Right cardiac atrium (tissue), 5 donors: ENCODE measurements at places on chromosomes 4 and X. TPM values are rescaled to one million over a fixed set of nuclear protein-coding genes. Genes with fewer than 3 reads are reported as not detected.

The CXorf65 gene
- not detected for total RNA-seq

The GRIPAP1 gene
- 34.1 TPM for total RNA-seq

The ZIC3 gene
- not detected for total RNA-seq

The METTL14 gene
- 31.7 TPM for total RNA-seq

The PRSS12 gene
- not detected for total RNA-seq

The SMARCAD1 gene
- 14.1 TPM for total RNA-seq

The MMRN1 gene
- 3.3 TPM for total RNA-seq

The TIMP1 gene
- 333 TPM for total RNA-seq

The LSM6 gene
- total RNA-seq: 17.8 TPM

The SHROOM2 gene
- 2.5 TPM for total RNA-seq
